CD4-positive, alpha-beta T cell treated with Interleukin-6 at 100 ng/mL for 8 hours (primary cell): ENCODE measurements at places on chromosomes 5 and 9.

- no peak for DNase-seq
Observed at GRCh38 chr9:87276327-87276841, 221.3 kb upstream of the DAPK1 start.

DNA sequence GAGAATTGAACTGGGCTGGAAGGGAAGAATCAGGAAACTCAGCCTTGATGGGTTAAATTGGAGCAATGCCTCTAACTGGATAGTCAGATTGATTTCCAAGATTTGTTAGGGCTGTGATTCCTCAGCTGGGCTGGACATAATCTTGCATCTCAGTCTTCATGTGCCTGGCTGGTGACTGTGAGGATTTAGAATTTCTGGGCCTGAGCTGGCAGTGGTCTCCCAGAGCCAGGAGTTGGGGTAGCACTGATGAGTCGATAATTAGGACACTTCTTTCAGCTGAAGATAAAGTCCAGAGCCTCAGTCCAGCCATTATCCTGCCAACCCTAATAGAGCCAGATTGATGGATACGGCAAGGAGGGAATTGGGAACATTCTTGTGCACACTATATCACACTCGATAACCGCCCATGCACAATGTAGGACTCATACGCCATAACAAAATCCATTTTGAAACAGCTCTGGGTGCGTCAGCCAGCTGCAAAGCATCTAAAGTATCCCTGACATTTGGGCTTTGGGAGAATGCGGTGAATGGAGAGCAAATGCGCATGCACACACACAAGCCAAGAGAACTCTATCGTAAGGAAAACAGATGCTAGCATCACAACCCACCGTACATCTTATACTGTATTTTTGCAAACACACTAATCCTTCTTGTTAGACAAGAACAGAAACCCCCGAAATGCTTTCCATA, 405.1 kb upstream of the KLF4 start:
- no peak for DNase-seq

- no peak for DNase-seq
Observed at GRCh38 chr5:76230711-76231285, 147.6 kb downstream of the SV2C start.

DNA sequence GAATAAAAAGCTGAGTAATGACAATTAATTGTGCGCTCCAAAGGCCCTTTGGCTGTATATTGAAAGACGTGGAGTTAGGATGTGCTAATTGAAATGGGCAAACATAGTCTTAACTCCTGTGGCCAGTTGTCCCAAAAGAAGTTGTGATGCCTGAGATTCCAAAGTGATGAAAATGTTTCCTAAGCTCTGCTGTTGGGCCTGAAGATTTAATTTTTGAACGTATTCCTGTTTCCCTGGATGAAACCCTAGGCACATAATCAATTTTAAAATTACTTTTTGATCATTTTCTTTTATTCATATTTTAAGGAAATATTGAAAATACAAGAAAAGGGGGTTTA, 87.9 kb downstream of the PRDM6 start:
- no peak for DNase-seq

GRCh38 chr5:151892393-151892792, 32.3 kb downstream of the GLRA1 start:
- DNase-seq, result no peak

GRCh38 chr5:313806-314376, 7.6 kb upstream of the AHRR start:
- no peak for DNase-seq

- DNase-seq, result no peak
Observed at GRCh38 chr5:57559110-57559635, 76.6 kb upstream of the ACTBL2 start.

DNA sequence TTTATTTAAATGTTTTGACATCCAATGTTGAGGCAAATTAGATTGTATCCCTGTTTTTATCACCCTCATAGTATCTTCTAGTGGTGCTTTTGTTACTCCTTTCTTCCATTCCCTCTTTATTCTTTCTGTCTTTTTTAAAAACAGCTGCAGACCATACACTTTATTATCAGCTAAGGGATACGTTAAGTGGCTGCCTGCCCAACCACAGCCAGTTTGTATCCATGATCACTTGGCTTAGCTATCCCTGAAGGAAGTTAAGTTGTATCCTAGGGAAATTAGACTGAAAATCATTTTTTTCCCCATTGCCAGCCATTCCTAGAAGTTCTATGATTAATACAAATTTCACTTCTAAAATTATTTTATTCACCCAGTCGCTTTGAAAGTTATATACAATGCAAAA, 1032.7 kb downstream of the NR2F1-AS1 start:
- DNase-seq, result no peak

DNA sequence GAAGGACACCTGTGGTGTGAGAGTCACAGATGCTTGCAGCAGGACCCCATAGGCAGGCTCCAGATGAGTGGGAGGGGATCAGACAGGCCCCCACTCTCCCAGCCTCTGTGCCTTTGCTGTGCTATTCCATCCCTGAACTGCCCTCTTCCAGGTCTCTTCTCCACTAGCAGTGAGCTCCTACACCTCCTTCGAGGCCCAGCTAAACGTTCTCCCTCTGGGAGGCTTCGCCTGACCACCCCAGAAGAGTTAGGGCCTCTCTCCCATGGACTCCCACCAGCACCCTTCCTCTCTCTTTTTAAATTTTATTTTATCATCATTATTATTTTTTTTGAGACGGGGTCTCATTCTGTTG, 35.9 kb upstream of the STRBP start:
- no peak for DNase-seq

GRCh38 chr9:99809586-99810319, 11.9 kb upstream of the NR4A3 start:
- DNase-seq, result no peak

DNA sequence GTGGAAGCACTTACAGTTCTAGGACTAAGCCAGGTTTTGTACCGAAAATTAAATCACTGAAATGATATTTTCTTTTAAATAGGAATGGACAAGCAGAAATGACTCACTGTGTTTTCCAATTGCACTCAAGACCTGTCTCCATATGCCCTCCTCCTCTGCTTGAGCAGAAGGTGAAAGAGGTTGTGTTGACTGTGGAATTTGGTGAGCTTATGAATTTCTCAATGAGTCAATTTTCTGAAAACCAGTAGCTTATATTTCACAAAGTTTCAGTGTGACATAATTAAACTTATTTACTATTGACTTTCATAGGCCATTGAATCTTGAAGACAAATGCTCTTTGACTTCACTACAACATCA, 249.9 kb downstream of the NPR3 start:
- no peak for DNase-seq

- DNase-seq, result no peak
Observed at GRCh38 chr9:71921190-71921814, 9.9 kb downstream of the C9orf85 start.

- no peak for DNase-seq
Observed at GRCh38 chr9:70222354-70222753, 36.4 kb upstream of the SMC5 start.

GRCh38 chr5:12883395-12883794, 979.1 kb upstream of the CTNND2 start:
- no peak for DNase-seq

- DNase-seq, result no peak
Observed at GRCh38 chr5:180180421-180180820, 28.6 kb downstream of the RASGEF1C start.
